NCI-H187 (cell line): ENCODE measurements at places on chromosomes 7 and 10.

DNA sequence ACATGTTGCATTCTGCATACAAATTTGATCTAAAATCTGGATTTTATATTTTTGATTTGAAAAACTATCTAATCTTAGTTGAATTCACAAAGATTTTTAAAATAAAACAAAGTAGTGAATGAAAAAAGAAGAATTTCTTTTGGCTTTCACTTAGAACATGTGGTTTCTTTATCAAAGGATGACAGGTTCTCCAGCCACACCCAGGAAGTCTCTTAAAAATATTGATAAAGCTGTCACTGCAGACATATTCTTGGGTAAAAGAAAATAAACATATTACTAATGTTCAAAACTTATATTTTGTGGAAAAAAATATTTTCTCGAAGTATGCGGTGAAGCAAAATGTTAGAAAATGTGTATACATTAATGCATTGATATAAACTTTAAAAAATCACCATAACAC is 44.3 kb downstream of the ARL4A start:
- DNase-seq, result no peak

DNA sequence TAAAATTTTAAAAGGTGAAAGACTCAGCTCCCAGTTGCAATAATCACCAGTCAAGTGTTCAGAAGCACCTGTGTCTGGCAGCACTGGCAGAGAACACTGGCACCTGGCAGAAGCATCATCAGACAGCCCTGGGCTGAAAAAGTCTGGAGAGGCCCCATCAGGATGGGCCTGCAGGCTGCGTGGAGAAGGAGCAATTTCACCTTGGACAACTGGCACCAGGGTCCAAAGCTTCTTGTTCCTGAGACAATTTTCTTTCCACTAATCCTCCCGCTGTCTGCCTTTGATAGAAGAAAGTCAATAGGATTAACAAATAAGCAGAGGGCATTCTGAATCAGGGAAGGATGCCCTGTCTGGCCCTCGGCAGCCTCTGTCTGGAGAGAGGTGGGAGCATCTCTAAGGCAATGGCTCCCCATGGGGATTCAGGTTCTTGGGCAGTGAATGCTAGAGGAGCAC is 6.5 kb downstream of the COBL start:
- DNase-seq, result no peak

DNA sequence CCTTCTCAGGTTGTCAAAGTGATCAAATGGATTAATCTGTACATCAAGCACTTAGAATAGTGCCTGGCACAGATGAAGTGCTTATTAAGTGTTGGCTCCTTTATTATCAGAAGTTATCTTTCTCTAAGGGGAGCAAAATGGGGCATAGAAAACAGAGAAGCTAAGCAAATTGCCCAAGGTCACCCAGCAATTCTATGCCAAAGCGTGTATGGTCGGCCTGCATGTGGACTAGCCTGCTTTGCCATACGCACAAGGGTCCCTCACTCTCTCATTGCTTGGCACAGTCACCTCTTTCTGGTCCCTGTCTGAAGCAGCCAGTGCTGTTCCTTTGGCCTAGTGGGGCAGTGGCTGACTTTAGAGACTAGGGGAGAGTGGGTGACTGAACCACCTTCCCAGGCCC is 45.3 kb downstream of the CDH23 start:
- DNase-seq, result no peak

DNA sequence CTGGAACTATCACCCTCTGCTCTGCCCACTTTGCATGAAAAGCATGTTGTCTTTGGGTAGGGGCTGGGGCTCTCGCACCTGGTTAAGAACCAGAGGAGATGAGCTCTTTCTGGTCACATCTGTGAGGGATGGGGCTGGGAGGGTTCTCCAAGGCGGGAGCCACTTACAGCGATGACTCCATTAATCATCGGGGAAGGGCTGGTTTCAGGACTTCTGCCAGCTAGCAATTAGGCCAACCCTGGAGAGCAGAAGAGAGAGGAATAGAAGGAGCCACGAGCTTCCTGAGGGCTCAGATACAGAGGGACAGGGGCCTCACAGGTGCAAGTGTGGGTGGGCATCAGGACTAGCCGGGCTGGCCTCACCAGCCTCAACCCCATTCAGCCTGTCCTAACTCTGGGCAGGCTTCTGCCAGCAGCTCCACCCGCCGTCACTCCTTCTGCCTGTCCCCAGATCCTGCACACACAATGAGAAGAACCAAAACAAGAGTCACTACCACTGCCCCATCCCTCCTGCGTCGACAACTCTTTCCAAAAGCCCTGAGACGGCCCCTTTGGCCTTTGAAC is 8.4 kb downstream of the AQP1 start:
- DNase-seq, result peak; percentile 65

DNA sequence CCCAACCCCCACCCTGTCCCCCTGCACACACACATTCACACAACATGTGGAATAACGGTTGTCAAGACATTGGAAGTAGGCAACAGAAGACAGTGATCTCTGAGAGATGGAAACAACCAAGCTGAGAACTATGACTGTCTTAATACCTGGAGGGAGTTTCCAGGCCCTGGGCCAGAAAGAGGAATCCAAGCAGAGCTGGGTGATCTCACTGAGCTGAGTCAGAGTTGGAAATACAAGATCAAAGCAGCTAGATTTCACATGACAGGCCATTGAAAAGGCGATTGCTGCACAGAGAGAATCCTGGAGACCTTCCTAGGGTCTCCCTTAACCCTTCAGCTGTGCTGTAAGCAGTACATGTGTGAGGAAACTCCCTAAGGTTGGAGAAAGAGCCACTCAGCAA is 165.8 kb upstream of the PRSS1 start:
- DNase-seq, result no peak

DNA sequence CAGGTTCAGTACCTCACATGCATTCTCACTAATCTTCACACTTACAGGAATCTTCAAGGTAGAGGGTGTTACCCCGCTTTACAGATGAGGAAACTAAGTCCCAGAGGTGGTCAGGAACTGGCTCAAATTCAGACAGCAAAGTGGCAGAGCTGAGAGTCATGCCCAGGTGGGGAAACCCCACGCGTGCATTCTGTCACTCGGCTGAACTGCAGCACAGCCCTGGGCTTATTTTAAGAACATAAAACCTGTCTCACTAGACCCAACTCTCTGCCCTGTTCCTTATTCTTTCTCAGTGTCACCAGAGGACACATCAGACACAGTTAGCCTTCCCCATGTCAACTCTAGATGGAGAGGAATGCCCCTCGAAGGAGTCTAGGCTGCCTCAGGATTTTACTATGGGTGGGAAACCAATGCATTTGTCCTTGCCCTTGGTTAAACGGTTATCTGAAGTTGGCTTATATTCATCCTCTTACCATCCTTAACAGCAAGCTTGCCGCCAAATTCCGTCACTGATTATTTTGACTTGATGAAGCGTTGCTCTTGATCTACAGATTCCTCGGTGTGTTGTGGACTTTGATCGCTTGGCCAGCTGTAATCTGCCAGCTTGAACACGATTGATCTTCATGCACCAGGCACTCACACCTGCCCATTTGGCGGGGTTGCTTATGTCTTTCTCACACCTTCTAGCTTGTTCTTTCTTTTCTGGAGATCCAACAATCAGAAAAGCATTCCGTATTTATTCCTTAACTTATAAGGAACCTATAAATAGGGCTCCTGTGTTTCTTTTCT is 627.9 kb downstream of the SDK1 start:
- no peak for DNase-seq

GRCh38 chr7:42876182-42877068 is 35.4 kb downstream of the C7orf25 start:
- no peak for DNase-seq

DNA sequence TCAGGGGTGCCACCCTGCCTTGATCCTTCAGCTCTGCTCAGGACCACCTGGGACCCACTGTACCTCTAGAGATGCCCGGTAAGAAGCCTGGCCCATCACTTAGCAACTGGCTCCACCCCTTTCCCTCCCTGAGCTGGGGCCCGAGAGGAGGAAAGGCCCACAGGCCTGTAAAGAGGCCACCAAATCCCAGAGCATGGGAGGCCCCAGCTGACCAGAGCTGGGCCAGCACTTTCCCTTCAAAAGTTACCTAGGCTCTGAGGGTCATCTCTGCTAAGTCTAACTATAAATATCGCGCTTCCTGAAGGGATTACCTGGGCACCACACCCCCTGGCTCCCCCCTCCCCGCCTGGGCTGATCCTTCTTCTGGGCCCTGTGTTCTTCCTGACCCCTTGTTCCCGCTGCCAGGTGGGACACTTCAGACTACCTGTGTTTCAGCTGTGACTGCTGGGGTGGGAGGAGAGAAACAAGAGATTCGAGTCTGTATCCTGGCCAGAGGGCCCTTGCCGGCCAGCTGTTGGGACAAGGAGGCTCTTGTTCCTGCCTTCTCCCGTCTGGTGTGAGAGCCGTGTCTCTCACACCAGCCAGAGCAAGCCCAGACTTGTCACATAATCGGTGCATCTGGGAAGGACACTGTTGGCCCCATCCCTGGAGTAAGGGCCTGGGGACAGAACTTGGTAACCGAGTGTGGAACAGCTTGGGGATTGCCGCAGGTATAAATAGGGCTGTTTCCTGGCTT is 22.8 kb upstream of the ANKRD2 start:
- no peak for DNase-seq

DNA sequence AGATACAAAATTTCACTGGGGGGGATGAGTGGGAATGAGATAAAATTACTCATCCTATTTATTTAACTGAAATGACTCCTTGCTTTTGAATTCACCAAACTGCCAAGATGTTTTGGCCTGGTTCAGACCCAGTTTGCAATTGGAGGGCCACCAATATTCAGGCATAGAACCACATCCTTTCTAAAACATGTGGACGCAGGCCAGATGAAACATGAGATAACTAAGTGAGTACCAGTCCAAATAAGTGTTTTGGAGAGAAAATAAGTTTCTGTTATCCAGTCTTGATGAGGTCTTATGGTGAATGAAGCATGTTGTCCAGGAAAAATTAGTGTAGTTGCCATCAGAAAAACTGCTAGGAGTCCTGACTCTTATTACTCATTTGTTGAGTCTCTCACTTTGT is 36.3 kb upstream of the PDK4 start:
- no peak for DNase-seq

DNA sequence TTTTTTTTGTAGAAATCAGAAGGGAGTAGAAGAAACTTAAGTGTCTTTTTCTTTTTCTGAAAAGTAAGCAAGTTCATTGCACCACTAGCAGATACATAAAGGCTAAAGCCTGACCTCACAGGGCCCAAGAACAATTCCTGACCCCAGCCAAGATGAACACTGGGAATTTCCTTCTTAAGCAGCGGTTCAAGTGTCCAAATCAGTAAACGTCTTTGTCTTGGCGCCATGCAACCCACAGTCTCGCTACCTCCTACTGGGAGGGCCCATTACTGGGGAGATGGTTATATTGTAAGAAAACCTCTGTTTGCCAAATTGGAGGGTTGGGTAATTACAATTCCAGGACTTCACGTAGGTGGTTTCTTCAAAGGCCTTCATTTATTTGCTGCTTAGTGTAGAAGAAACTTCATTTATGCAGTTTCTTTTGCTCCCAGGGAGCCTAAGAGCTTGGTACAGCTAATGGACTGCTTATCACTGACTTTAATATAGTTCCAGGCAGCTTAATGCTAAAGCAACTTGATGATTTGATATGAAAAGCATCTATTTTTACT is 58.3 kb upstream of the ADRB1 start:
- DNase-seq, result no peak

DNA sequence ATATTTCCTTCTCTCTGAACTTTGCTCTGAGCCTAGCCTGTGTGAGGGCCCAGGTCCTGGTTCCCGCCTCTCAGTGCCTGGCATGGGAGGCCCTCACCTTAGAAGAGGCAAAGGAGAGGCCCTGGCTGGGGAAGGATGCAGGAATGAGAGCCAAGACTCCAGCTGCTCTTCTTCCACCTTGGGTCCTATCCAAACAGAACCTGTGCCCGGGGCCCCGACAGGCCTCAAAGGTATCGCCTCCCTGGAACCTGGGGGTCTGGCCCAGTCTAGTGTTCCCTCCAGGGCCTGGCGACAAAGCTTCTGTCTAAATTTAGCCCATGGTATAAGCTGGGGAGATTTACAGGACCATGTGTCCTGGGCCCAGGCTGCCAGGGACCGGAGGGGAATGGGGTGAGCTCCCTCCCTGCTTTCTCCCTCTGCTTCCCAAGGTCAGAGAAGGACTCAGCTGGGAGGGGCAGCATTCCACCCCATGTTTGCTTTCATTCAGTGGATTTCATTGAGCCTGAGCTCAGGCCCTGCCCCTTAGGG is 12.0 kb upstream of the CRHR2 start:
- no peak for DNase-seq

DNA sequence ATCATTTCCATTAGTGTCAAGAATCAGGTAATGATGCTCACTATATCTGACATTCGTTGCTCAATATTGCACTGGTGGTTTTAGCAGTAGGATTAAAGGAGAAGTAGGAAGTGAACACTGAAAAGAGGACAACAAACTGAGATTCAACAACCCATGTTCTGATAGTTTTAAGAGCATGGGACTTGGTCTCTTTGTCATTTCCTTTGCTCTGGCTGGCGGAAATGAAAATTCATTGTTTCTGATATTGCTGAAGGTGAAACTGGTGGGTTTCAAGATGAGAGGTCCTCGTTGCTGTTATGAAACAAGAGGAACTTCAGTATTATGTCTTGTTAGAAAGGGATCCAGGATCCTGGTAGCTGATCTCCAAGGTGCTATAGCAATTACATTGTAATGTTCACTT is 129.0 kb downstream of the DNAH11 start:
- DNase-seq, result no peak

- peak; percentile 90 for DNase-seq
Observed at GRCh38 chr7:26667514-26668133, 196.8 kb downstream of the SKAP2 start.

DNA sequence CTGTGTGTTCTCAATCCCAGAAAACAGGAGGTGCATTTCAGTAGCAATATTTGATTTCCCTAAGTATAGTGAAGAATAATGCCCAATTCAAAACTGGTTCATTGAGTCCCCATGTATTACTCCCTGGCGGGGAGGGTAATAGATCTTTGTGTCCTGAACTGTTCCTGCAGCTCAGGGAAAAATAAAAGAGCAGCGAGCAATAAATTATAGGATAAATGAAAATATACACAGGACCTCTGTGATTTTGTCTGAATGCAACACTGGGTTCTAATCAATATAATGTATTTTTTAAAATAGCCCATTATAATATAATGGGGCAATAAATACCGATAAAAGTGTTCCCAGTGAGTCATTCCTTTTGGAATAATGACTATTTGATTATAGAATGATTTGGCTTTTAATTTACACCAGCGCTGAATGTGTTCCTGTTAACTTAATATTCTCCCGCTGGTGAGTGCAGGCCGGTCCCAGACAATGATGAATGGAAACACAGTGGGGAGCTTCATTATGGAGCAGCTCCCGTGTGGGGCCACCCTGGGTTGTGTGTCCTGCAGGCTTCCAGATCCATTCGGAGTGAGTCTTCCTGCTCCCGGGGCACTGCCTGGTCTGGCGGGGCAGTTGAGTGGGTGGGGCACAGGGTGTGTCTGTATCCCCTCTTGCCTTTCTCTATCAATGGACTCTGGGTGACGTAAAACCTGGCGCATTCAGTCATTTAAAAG is 263.1 kb downstream of the ACTR3B start:
- no peak for DNase-seq
